Activated CD8-positive, alpha-beta T cell treated with anti-CD3 and anti-CD28 coated beads, Interleukin-2, amount 10 ng/mL, durations not matched to agents 7 days and 5 days (primary cell): ENCODE measurements at places on chromosomes 7 and 10. TPM values are rescaled to one million over a fixed set of nuclear protein-coding genes. Genes with fewer than 3 reads are reported as not detected.

Gene JAKMIP3
- total RNA-seq = 0.08 TPM

Gene ASZ1
- not detected for total RNA-seq

Gene ASB10
- total RNA-seq = not detected

Gene RBM20
- total RNA-seq = not detected

Gene CH25H
- total RNA-seq = not detected
